MV-4-11 (cell line): ENCODE measurements at places on chromosomes 12 and 14.
A peak's percentile ranks its signal among the peaks of the same experiment; 100 is the strongest.

DNA sequence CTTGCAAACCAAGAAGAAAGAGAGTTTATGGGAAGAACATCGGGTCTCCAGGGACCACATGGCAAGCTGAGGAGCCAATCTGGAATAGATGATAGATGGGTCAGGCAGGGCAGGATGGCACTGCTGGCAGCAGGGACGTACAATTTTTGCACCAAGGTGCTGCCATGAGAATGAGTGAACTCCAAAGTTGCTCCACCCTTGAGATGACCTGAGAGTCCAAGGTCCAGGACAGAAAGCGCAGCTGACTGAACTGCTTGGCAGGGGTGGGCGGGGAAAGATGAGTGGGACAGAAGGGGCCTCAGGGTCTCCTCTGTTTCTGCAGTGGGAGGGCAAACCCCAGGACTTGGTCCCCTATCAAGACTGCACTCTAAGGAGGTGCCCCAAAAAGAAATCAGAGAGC lies 136.7 kb upstream of the GSC start:
- DNase-seq, result no peak

DNA sequence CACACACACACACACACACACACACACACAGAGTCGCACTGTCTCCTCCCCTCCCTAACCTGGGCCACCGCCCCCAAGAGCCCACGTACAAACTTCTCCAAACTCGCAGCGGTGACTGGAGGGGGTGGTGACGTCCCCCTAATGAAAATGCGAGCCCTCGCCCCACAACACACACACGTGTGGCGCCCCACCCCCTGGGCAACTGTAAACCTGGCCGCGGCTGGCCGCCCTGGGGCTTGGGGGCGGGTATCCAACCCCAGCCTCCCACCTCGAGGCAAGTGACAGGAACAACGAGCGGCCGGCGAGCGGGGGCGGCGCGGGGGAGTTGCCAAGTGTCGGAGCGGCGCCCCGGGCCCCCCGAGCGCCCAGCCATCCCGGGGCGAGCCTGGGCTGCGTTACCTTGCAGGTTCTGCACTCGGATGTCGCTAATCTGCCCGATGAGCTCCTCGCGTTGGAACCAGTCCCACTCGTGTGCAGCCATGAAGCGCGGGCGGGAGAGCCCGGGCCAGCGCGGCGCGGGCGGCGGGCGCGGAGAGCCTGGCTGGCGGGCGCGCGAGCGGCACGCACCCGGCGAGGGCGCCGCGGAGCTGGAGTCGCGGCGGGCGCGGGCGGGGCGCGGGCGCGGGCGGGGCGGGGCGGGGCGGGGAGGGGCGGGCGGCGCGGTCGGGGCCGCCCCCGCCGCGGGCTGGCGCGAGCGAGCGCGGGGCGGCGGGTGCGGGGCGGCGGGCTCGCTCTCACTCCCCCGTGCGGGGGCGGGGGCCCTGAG lies at the start of gene CLMN:
Gene CLMN (minus strand): TSS at position 597 of the 766 bp plus-strand sequence. CDS start 116 bp downstream, at position 481.
- DNase-seq, result peak; percentile 17

DNA sequence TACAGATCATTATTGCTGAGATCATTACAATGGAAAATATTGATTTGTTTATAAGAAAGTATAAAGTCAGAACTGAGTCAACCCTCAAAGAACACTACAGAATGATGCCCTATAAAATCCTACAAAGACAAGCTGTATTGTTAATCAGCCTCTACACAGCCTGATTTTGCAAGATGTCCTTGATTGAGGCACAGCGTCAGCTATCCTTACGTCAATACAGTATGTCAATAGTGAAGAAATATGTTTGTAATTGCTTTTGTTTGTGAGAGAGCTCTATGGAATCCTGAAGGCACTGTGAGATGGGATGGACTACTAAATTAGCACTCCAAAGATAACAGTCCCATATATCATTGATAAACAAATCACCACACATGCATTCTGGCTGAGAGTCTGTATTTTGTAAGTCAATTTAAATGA lies 70.7 kb downstream of the RASSF9 start:
- DNase-seq, result no peak

- DNase-seq, result no peak
Observed at GRCh38 chr14:100588671-100589070, 1.5 kb upstream of the BEGAIN start.

- no peak for DNase-seq
Observed at GRCh38 chr12:92337128-92337527, 191.5 kb upstream of the BTG1 start.

GRCh38 chr14:70171726-70172125 lies 17.0 kb downstream of the SLC8A3 start:
- DNase-seq, result peak; percentile 76

DNA sequence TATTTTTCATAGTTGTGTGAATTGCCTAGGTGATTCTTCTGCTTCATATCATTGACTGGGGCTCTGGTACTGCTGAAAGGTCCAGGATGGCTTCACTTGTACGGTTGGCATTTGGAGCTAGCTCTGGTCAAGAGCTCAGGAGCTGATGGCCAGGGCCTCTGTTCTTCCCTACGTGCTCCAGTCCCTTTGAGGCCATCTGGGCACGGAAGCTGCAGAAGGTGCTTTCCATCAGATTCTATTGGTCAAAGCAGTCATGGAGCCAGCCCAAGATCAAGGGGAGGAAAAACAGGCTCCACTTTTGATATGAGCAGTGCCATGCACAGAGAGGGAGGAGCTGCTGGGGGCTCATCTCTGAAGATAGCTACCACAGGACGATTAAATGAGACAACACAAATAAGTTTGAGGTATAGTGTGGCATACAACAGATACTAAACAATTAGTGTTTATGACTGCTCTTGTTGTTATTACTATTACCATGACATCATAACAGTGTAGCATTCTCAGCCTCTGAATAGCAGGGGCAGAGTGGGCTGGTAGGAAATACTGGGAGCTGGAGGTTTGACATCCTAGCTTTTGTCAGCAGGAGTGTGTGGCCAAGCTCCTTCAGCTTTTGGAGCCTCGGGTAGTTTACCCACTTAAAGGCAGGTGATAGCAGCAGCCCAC lies 10.4 kb downstream of the KRT83 start:
- no peak for DNase-seq
